ENCODE measurements at places on chromosomes 12 and 14.
A peak's percentile ranks its signal among the peaks of the same experiment; 100 is the strongest.

DNA sequence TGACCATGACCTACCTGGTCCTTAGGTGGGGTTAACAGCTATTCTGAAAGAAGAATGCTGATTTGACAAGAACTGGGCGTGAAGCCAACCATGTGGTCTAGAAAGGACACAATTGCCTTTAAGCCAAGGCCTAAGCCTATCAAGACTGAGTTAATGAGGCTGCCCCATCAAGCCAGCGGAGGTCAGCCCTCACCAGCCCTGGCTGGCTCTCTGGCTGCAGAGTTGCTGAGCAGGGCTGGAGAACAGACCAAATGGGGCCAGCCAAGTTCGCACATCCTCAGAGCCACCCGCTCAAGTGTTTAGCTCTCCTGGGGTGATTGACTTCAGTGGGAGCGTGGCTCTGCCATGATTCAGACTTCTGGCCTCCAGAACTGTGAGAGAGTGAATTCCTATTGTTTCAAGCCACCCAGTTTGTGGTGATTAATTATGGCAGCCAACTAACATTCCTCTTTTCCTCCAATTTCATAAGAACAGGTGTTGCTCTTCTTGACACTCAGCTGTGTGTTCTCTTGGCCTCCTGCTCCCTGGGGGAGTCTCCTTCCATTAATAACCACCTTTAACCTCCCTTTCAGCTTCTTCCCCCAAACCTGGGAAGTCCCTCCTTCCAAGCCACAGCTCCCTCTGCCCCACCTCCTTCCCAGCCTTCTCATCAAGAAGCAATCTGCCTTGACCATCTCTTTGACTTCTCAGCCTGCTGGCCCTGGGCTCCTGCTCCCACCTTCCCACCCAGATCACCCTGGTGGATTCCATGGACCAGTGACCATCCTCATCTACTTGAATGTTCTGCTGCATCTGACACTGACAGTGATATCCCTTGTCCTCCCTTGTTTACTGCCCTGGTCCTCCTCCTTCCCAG lies 5.3 kb upstream of the SERPINA5 start:
- DNase-seq: peak; percentile 31

- DNase-seq: no peak
Measured at GRCh38 chr14:56666294-56666693, 86.7 kb downstream of the TMEM260 start.

DNA sequence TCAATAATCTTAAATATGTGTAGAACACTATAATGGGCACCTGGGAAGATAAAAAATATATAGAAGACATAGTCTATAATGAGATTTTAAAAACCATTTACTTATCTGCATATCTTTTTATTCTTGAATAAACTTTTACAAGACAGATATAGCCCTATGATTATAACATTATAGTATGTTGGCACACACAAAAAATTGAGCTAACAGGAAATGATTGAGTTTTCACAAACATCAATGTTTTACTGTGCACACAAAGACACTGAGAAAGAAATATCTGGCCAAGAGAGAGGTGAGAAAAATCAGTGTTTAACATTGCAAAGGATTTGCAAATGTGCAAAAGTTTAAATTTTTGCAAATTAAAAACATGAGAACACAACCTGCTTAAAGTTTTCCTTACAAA lies 124.3 kb downstream of the BBS10 start:
- DNase-seq: no peak

DNA sequence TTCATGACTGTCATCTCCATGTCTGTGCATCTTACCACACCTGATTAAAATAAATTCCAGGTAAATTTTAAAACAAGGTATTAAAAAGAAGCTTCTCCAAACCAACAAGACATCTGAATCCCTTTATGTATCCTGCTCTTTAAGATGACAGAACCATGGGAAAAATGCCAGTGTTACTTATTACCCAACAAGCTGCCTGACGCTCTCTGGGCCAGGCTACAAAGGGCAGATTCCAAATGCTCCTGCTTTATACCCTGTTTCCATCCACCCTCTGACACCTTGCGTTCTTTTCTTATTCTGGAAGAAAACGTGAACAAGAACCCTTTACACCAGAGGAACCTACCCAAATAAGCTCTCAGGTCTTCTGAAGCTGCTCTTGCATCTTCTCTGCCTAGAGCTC lies 70.7 kb downstream of the SLC8A3 start:
- no peak for DNase-seq

DNA sequence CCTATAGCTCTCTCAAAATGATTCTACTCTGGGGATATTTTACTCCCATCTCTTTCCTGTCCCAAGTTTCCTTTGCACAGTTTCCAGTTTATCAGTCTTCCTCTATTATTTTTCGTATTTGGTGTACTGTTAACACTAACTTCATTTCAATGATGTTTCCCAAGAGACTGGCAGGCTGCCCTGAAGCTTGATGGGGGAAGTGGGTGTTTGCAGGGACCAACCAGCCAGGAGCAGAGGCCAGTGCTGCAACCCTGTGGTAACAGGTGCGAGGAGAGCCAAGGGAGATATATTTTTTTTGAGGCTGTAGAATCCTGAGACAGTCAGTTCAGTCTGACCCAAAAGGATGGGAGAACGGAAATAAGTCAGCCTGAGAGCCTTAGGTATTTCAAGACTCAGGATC lies 11.8 kb upstream of the CEBPE start:
- DNase-seq: no peak

GRCh38 chr14:61567838-61568571 lies 127.3 kb upstream of the HIF1A start:
- no peak for DNase-seq

GRCh38 chr12:46101485-46101869 lies 111.1 kb upstream of the SCAF11 start:
- no peak for DNase-seq

GRCh38 chr12:131511391-131511802 lies 199.5 kb upstream of the SFSWAP start:
- no peak for DNase-seq

GRCh38 chr12:53413485-53414204 lies 10.0 kb upstream of the AMHR2 start:
- peak; percentile 20 for DNase-seq

GRCh38 chr14:24181371-24182077 lies 7.1 kb downstream of the IPO4 start:
- DNase-seq: no peak

- no peak for DNase-seq
Measured at GRCh38 chr14:39641224-39641623, 209.0 kb upstream of the FBXO33 start.

DNA sequence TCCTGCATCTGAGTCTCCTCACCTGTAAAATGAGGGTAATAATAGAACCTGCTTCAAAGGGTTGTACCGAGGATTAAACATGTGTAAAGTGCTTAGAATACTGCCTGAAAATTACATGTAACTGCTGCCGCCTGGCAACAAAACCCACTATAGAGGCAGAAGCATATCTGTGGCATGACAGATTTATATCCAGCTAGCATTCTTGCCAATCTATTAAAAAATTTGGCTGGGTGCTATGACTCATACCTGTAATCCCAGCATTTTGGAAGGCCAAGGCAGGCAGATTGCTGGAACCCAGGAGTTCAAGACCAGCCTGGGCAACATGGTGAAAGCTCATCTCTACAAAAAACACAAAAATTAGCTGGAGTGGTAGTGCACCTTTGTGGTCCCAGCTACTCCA lies 16.4 kb upstream of the KSR2 start:
- DNase-seq: no peak

DNA sequence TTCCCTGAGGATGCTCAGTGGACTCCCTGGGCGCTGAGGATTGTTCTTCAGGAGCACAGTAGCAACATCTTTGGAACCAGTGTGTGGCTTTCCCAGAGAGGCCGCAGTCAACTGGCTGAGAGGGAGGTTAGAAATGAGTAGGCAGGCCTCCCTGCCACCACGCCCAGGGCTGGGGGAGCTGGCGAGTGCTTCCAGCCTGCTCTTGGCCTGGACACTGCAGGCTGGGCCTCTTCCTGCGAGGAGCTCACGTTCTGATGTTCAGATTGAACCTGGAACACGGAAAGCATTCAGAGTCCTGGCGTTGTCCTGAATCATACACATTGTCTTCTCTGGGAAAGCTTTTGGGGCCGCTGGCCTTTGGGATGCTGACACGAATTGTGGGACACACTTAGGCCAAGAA lies 15.6 kb downstream of the TSPAN9 start:
- no peak for DNase-seq

- DNase-seq: peak; percentile 57
Measured at GRCh38 chr12:60494244-60494643, 898.4 kb downstream of the SLC16A7 start.

GRCh38 chr12:13836099-13836498 lies 145.3 kb downstream of the GRIN2B start:
- no peak for DNase-seq
